Nephron progenitor cell (in vitro differentiated cells): ENCODE measurements at places on chromosomes 5 and 9.

- no peak overlapping the region for H3K27ac ChIP-seq
- H3K4me3 ChIP-seq, result no peak overlapping the region
- no peak for DNase-seq
- H3K36me3 ChIP-seq, result no peaks in the 10 kb centered on the region
Observed at GRCh38 chr5:2653991-2654390, 97.5 kb downstream of the IRX2 start.

DNA sequence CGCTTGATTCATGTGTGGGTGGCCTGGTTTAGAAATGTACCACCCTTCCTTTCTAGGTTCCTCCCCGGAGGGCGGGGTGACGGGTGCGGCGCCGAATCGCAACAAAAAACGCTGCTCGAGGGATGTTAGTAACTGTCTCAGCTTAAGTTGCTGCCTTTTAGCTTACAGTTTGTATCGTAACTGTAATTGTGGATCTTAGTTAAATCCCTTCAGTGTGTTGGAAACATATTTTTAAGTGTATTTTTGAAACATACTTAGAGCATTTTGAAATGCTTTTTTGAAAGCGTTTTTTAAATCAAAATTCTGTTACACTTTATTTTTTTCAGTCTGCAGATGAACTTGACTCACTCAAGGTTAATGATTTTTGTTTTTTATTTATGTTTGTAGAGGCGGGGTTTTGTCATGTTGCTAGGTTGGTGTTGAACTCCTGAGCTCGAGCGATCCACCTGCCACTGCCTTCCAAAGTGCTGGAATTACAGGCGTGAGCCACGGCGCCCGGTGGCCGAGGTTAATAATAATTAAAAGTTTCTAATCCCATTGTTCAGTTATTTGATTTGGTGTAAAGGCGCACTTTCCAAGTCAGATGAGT, 997 bp upstream of the CHD1 start:
- peak overlapping the region; percentile 94 for H3K4me3 ChIP-seq
- H3K36me3 ChIP-seq, result peaks cover 14% of the 10 kb centered on the region
- no peak for DNase-seq
- H3K27ac ChIP-seq, result peak overlapping the region; percentile 100

DNA sequence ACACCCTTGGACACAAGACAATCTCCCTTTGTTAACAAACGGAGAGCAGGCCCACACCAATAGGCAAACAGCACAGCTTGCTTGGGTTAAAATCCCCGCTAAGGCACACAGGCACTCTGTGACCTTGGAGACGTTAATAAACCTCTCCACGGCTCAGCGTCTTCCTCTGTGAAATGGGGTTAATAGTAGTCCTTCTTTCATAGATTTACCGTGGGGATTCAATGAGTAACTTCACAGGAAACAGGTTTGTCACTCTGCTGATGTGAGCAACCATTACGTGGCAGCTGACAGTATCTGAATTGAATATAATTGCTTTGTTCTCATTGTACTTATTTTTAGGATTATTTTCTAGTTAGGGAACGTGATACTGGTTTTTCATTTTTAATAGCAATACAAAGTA, 65.2 kb upstream of the ADRA1B start:
- no peak for DNase-seq
- H3K4me1 ChIP-seq, result peaks cover 16% of the 10 kb centered on the region
- no peaks in the 10 kb centered on the region for H3K36me3 ChIP-seq
- H3K27me3 ChIP-seq, result peaks cover 23% of the 10 kb centered on the region
- H3K27ac ChIP-seq, result no peak overlapping the region

DNA sequence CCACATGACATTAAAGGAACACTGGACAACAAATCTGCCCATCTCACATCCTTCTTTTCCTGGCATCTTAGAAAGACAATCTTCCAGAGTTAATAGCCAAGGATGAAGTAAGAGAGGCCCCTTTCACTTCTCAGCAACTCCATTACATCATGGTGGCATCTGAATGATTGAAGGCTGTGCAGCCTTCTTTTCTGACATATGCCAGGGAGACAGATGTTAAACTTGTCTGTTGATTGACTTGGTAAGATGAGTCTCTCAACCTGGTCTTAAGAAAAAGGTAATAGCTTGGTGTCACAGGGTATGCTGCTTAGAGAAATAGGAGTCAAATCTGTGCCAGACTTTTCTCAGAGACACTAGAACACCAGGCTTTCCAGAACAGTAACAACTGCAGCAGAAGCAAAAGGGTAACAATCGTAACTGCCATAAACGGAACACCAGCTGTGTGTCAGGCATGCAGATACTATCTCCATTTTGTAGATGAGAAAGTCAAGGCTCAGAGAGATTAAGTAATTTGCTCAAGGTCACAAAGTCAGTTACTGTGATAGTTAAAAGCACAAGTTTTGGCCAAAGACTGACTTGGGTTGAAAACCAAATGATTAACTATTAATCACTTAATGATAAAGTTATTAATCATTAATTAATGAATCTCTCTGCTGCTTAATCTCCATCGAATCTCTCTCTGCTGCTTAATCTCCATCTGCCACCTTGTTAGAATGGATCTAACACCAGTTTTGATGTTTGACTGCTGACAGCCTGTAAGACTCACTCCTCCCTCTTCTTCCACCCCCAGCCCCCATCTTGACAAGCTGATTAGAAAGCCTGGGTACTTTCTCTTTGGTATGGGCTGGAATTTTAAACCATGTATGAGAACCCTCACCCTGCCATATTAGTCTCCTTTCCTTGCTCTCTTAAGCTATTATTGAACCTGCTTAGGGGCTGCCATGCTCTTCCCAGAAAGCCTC, 353.5 kb downstream of the ENC1 start:
- peaks cover 11% of the 10 kb centered on the region for H3K27me3 ChIP-seq
- no peak overlapping the region for H3K27ac ChIP-seq
- peaks cover 10% of the 10 kb centered on the region for H3K4me1 ChIP-seq
- no peak overlapping the region for H3K4me3 ChIP-seq

- peak overlapping the region; percentile 99 for H3K27ac ChIP-seq
- H3K4me3 ChIP-seq, result peak overlapping the region; percentile 91
- H3K27me3 ChIP-seq, result peaks cover 3% of the 10 kb centered on the region
- peaks cover 14% of the 10 kb centered on the region for H3K36me3 ChIP-seq
- H3K4me1 ChIP-seq, result peaks cover 61% of the 10 kb centered on the region
- DNase-seq, result peak; percentile 56
Observed at GRCh38 chr5:134005417-134006061, 764 bp upstream of the VDAC1 start.

- H3K36me3 ChIP-seq, result peaks cover 51% of the 10 kb centered on the region
- no peak overlapping the region for H3K27ac ChIP-seq
Observed at GRCh38 chr9:111644195-111644772, 13.2 kb downstream of the DNAJC25 start.

GRCh38 chr9:33170464-33171415, 3.6 kb upstream of the B4GALT1 start:
- DNase-seq, result no peak
- peaks cover 14% of the 10 kb centered on the region for H3K27me3 ChIP-seq
- no peak overlapping the region for H3K27ac ChIP-seq
- no peaks in the 10 kb centered on the region for H3K36me3 ChIP-seq

- H3K27ac ChIP-seq, result no peak overlapping the region
- no peak overlapping the region for H3K4me3 ChIP-seq
- H3K4me1 ChIP-seq, result peaks cover 10% of the 10 kb centered on the region
- no peaks in the 10 kb centered on the region for H3K36me3 ChIP-seq
- no peak for DNase-seq
- peaks cover 22% of the 10 kb centered on the region for H3K27me3 ChIP-seq
Observed at GRCh38 chr9:93996367-93996766, 41.2 kb upstream of the BARX1 start.

- no peak overlapping the region for H3K27ac ChIP-seq
- H3K4me3 ChIP-seq, result no peak overlapping the region
- peaks cover 16% of the 10 kb centered on the region for H3K27me3 ChIP-seq
Observed at GRCh38 chr5:133370904-133371303, 241.4 kb downstream of the FSTL4 start.

GRCh38 chr9:93620041-93620506, 43.7 kb downstream of the PHF2 start:
- peaks cover 13% of the 10 kb centered on the region for H3K4me1 ChIP-seq
- no peak for DNase-seq
- no peak overlapping the region for H3K27ac ChIP-seq
- no peaks in the 10 kb centered on the region for H3K36me3 ChIP-seq
- H3K4me3 ChIP-seq, result no peak overlapping the region
- H3K27me3 ChIP-seq, result no peaks in the 10 kb centered on the region

- peak overlapping the region; percentile 57 for H3K27ac ChIP-seq
- H3K27me3 ChIP-seq, result no peaks in the 10 kb centered on the region
- H3K4me3 ChIP-seq, result peak overlapping the region; percentile 89
- no peak for DNase-seq
- peaks cover 47% of the 10 kb centered on the region for H3K4me1 ChIP-seq
Observed at GRCh38 chr5:59041355-59041754, 458.5 kb downstream of the RAB3C start.

- peak; percentile 25 for DNase-seq
- peak overlapping the region; percentile 28 for H3K4me3 ChIP-seq
- H3K27ac ChIP-seq, result peak overlapping the region; percentile 95
- no peaks in the 10 kb centered on the region for H3K27me3 ChIP-seq
Observed at GRCh38 chr5:68239487-68239886, 23.9 kb downstream of the PIK3R1 start.

DNA sequence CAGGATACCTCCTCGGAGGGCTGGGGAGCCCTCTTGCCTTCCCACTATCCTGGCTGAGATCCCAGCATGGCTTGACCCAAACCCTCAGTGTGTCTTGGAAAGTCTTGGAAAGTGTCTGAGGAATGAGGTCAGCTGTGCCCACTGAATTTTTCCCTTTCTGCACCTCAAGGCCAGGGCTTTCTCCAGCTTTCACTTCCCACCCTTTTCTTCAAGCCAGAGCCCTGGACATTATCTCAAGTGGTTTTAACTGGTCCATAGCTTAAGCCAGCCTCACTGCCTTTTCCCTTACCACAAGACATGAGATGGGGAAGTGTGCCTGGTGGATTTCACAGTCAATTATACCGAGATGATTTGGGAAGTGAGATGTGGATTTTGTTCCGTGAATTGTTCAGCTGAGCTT, 35.7 kb upstream of the LHX2 start:
- H3K27ac ChIP-seq, result no peak overlapping the region
- H3K27me3 ChIP-seq, result peaks cover 18% of the 10 kb centered on the region
- no peak for DNase-seq
- H3K4me1 ChIP-seq, result no peaks in the 10 kb centered on the region
- H3K36me3 ChIP-seq, result no peaks in the 10 kb centered on the region

GRCh38 chr5:168291964-168292785, 730 bp downstream of the WWC1 start:
- H3K4me1 ChIP-seq, result peaks cover 52% of the 10 kb centered on the region
- no peak overlapping the region for H3K27ac ChIP-seq
- peak; percentile 28 for DNase-seq
- peak overlapping the region; percentile 72 for H3K4me3 ChIP-seq
- H3K36me3 ChIP-seq, result no peaks in the 10 kb centered on the region

- H3K36me3 ChIP-seq, result no peaks in the 10 kb centered on the region
- H3K4me1 ChIP-seq, result peaks cover 45% of the 10 kb centered on the region
- no peak overlapping the region for H3K4me3 ChIP-seq
- H3K27ac ChIP-seq, result no peak overlapping the region
- no peak for DNase-seq
Observed at GRCh38 chr5:135486131-135487036, 34.2 kb upstream of the TIFAB start.

DNA sequence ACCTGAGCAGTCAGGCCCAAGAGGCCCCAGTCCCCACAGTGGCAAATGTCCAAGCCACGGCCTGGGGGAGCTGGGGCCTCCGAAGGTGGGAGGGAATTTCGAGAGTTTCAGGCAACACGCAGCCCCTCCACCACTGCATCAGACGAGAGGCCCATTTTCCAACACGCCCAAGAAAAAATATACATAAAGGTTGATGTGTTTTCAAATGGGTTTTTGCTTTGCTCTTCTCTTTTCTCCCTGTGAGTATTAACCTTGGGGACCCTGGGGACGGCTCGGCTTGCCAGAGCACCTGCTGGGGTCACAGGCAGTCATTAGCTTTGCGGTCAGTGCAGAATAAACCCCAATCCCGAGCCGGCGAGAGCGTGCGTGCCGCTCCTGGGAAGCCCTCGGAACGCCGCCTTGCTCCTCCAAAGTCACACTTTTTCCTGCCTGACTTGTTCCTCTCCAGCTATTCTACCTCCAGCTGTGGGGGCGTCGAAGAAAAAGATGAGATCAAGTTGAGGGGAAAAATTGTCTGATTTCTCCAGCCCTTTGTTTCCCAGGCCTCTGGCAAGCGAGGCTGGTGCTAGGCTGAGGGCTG, 31.5 kb downstream of the ASS1 start:
- no peak overlapping the region for H3K4me3 ChIP-seq
- H3K27me3 ChIP-seq, result peaks cover 60% of the 10 kb centered on the region
- no peaks in the 10 kb centered on the region for H3K36me3 ChIP-seq
- no peak for DNase-seq
- peaks cover 60% of the 10 kb centered on the region for H3K4me1 ChIP-seq

GRCh38 chr9:99259231-99259918, 37.3 kb downstream of the SEC61B start:
- H3K4me3 ChIP-seq, result no peak overlapping the region
- H3K27me3 ChIP-seq, result peaks cover 7% of the 10 kb centered on the region
- peak; percentile 34 for DNase-seq
- no peak overlapping the region for H3K27ac ChIP-seq
- no peaks in the 10 kb centered on the region for H3K36me3 ChIP-seq

DNA sequence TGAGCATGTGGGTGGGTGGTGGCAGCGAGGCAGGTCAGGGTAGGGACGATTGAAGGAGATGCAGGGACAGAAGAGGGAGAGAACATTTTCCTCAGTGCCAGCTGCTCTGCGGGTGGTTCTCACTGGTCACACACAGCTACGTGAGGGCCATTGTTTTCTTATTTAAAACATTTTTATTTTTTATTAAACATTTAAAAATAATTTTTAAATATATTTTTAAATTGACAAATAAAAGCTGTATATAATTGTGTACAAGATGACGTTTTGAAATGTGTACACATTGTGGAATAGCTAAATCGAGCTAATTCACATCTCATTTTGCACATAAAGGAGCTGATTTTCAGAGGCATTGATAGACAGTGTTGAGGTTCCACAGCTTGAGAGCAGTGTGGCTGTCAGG, 14.0 kb downstream of the FAM240B start:
- H3K27ac ChIP-seq, result no peak overlapping the region
- H3K4me1 ChIP-seq, result peaks cover 12% of the 10 kb centered on the region
- no peaks in the 10 kb centered on the region for H3K36me3 ChIP-seq

DNA sequence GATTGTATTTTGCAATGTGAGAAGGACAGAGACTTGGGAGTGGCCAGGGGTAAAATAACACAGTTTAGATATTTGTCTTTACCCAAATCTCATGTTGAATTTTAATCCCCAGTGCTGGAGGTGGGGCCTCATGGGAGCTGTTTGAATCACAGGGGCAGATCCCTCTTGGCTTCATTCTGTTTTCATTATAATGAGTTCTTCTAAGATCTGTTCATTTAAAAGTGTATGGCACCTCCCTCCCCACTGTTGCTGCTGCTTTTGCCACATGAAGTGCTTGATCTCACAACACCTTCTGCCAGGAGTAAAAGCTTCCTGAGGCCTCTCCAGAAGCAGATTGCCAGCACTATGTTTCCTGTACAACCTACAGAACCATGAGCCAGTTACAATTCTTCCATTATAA, 28.1 kb downstream of the COX7C start:
- DNase-seq, result no peak
- H3K4me1 ChIP-seq, result no peaks in the 10 kb centered on the region
- H3K4me3 ChIP-seq, result no peak overlapping the region
- H3K27me3 ChIP-seq, result no peaks in the 10 kb centered on the region
- H3K27ac ChIP-seq, result no peak overlapping the region
- H3K36me3 ChIP-seq, result no peaks in the 10 kb centered on the region
